Brain pericyte (primary cell): ENCODE measurements at places on chromosomes 13 and 19.

GRCh38 chr19:10870955-10871603 is at the start of gene CARM1:
Gene CARM1 (plus strand): TSS chr19:10871553. CDS start chr19:10871703, 150 bp downstream.
- peak; percentile 92 for DNase-seq

GRCh38 chr13:100789968-100790367 is 115.4 kb upstream of the TMTC4 start:
- DNase-seq = no peak

- no peak for DNase-seq
These were observed 173.0 kb downstream of the OLFM4 start for GRCh38 chr13:53201454-53202225.

GRCh38 chr13:102718746-102719145 is 23.9 kb upstream of the METTL21C start:
- DNase-seq = no peak

- DNase-seq = no peak
These were observed 73.4 kb downstream of the MBNL2 start for GRCh38 chr13:97295283-97296182.

- DNase-seq = no peak
These were observed 9.6 kb downstream of the UPF1 start for GRCh38 chr19:18841400-18841799.

GRCh38 chr13:99383946-99384345 is 76.7 kb upstream of the GPR183 start:
- no peak for DNase-seq

DNA sequence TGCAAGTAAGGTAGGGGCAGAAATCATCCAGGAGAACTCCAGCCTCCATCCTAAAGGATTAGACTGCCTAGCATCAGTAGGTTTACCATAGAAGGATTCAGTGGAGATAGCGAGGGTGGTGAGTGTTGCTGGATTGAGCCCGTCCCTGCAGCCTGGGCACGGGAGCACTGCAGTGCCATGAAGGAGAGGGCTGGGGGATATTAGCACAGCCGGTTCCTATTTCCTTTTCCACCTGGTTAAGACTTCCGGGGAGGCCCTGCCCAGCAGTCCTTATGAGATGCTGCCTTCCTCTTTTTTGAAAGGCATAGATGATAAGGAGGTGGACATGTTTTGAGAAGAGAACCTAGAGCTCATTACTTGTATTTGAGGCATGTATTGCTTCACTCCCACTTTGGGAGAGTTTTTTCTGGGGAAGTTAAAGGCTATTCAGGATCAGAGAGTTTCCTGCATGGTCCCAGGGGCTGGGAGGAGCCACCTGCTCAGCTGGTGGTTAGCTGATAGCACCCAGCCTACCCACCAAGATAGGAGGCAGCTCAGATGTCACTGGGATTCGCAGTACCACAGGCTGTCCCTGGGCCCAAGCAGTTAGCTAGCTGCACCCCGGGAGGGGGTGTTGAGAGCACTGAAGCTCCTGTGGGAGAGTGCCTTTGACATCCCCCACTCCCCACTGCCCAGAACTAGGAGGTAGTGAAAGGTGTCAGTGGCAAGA is 17.2 kb downstream of the ACTN4 start:
- DNase-seq = no peak

DNA sequence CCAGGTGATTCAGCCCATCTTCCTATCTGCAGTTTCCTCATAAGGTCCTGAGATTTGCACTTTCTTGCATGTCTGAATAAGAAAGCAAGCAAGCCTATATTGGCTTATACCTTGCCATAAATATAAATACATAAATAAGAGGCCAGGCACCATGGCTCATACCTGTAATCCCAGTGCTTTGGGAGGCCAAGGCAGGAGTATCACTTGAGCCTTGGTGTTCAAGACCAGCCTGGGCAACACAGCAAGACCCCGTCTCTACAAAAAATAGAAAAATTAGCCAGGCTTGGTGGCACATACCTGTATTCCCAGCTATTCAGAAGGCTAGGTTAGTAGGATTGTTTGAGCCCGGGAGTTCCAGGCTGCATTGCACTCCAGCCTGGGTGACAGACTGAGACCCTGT is 5.5 kb upstream of the GPATCH1 start:
- no peak for DNase-seq

DNA sequence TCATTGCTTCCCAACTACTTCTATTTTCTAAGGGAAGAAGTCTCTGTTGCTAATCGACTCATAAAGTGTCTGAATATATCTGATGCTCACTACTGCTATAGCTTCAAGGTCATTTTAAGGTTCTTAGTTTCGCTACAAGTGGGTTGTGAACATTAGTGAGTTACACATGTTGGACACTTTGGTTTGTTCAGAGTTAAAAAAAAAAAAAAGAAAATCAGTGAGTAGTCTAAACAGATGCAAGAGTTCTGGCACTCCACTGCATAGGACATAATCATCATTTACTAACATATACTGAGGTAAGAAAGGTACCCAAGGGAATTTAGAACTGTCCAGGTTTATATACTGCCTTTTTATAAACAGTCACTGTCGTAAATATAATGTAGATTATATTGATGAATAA is 108.8 kb downstream of the KLF12 start:
- no peak for DNase-seq

DNA sequence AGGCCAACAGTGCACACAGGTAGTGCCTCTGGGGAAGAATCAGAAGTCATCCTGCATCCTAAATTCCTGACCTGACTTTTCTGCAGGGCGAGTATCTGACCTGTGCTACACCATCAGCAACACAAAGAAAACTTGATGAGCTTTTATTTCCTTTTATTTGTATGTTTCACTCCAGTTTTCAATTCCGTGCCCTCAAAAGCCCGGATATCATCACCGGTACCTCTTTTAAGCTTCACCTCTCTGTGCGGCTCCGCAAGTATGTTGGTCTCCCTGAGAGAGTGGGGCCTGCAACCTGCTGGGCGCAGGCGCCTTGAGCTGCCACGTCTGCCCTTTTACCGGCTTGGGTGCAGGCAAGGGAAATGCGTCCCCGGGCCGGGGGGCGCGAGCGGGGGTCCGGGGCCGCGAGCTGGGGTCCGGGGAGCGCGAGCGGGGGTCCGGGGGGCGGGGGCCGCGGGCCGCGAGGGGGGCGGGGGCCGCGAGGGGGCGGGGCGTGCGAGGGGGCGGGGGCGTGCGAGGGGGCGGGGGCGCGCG is 4.3 kb upstream of the DUXA start:
- DNase-seq = no peak

DNA sequence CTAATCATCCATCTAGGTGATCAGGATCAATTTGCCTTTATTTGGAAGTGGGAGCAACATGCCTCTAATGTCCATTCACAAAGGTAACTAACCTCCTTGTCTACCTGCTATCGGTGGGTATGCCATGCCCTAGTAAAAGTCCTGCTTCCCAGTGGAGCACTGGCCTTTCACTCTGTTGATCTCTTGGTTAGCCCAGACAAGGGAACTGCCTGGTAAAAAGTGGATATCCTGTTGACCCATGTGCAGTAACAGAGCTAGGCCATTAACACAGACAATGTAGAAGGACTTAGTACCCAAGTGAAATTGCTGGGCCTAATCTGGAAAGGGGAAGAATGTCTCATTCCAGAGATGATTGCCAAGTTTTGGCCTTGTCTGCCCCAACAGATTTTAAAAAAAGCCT is 171.5 kb upstream of the CSNK1A1L start:
- no peak for DNase-seq

DNA sequence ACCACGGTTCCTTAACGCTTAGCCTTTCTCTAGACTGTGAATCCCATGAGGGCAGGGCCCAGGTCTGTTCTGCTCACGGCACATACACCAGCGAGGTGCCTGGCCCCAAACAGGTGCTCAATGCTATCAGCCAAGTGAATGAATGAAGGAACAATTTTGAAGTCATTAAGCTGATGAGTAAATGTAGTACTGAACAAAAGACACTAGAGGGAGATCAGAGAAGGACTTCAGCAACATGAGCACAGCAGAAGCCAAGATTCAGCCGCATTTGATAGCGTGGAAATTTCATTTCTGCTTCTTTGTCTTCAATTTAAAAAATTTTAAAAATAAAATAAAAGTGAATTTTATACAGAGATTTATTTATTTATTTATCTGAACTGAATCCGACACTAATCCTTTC is 20.1 kb upstream of the MYO16 start:
- peak; percentile 6 for DNase-seq

- no peak for DNase-seq
These were observed 1.0 kb downstream of the AP2S1 start for GRCh38 chr19:46849610-46850009.

- no peak for DNase-seq
These were observed 526.6 kb upstream of the KLHL1 start for GRCh38 chr13:70634893-70635292.

GRCh38 chr13:27833206-27833605 is 40.9 kb downstream of the GSX1 start:
- no peak for DNase-seq

- no peak for DNase-seq
These were observed 905.7 kb upstream of the SLITRK5 start for GRCh38 chr13:86765462-86765861.

DNA sequence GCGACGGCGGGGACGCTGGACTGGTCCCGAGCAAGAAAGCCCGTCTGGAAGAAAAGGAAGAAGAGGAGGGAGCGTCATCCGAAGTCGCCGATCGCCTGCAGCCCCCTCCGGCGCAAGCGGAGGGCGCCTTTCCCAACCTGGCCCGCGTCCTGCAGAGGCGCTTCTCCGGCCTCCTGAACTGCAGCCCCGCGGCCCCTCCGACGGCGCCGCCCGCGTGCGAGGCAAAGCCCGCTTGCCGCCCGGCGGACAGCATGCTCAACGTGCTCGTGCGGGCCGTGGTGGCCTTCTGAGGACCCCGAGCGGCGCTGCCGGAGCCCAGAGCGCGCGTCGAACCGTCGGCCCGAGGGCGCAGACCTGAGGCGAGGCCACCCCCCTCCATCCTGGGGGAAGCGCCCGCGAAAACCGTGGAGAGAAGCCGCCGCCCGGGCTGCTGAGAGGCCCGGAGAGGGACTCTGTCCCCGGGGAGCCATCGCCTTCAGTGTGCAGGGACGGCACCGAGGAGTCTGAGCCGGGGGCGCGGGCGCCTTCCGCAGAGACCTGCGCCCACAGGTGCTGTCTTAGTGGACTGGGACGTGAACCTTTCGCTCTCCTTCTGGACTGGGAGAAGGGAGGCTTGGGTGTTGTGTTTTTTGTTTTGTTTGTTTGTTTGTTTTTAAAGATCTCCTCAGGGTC is 3.5 kb downstream of the IER2 start:
- DNase-seq = no peak

DNA sequence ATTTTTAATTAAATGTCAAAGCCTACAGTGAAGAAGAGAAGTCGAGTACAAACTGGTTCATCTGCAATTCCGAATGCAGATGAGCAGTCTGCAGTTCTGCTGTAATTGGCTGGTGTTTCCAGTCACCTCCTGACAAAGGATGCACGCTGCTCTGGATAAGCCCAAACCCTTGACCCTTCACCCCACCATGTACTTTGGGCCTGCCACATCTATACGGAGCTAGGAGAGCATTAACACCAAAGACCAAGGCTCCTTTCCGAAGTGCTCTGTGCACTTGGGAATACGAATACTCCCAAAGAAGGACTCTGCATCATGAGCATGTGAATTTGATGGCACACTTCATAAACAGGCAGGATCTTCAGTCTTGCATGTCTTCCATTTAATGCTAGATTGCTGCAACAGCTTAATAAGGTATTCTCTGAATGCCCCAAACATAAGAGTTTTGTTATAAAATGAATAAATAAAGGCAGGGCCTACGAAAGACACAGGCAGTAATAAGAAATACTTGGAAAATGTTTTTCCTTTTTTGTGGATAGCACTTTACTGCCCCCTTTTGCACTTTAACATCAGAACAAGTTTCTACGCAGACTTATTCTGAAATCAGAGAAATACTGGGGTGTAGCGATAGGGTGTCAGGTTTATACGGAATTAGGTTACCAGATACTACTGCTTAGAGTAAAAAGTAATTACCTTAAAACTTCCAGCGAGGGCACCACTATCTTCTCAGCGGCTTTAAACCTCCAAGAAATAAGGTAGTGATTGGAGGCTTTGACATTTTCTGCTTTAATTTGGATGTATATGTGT is 15.0 kb downstream of the EFNB2 start:
- DNase-seq = peak; percentile 11

- DNase-seq = no peak
These were observed 7.4 kb upstream of the GIPR start for GRCh38 chr19:45660636-45661035.

GRCh38 chr13:46053162-46054012 is 841 bp upstream of the ZC3H13 start:
- no peak for DNase-seq

DNA sequence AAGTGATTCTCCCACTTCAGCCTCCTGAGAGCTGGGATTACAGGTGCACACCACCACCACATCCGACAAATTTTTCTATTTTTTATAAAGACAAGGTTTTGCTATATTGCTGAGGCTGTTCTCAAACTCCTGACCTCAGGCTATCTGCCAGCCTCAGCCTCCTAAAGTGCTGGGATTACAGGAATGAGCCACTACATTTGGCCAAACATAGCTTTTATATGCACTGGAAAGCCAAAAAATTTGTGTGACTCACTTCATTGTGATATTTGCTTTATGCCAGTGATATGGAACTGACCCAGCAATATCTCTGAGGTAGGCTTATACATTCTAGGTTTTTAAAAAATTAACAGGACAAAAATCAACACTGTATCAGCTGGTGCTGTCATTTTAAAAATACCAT is 26.8 kb upstream of the ACOD1 start:
- DNase-seq = no peak

DNA sequence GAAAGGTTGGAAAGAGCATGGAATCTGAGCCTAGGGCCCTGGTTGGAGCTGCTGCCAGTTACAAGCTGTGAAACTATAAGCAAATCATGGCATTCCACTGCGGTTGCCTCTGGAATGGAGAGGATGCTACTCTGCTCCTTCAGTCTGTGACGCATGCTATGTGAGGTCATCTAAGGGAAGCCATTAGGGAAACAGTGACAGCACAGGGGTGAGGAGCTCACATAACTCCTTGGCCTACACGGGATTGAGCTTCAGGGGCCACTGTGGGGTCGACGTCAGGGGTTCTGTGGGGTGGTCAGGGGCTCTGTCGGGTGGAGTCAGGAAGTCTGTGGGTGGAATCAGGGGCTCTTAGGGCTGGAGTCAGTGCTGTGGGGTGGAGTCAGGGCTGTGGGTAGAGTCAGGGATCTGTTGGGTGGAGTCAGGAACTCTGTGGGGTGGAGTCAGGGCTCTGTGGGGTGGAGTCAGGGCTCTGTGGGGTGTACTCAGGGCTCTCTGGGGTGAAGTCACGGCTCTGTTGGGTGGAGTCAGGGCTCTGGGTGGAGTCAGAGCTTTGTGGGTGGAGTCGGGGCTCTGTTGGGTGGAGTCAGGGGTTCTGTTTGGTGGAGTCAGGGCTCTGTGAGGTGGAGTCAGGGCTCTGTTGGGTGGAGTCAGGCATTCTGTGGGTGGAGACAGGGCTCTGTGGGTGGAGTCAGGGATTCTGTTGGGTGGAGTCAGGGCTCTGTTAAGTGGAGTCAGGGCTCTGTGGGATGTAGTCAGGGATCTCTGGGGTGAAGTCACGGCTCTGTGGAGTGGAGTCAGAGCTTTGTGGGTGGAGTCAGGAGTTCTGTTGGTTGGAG is 35.8 kb upstream of the MEDAG start:
- DNase-seq = peak; percentile 92

DNA sequence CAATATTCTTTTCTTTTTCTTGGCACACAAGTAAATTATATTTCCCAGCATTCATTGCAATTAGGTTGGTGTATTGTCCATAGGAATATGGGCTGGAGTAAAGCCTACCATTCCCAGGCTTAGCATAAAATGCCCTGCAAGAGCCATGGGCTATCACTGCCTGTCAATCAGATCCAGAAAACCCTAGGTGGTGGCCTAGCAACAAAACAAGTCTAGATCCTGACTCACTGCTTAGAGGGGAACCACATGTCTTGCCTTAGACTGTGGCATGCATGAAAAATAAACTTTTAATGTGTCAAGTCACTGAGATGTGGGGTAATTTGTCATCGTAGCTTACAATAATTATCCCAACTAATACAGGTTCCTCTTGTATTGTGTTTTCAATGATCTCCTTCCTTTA is 16.2 kb downstream of the SOX21 start:
- no peak for DNase-seq
